RCC 7860 (cell line): ENCODE measurements at places on chromosomes 3 and 15.

DNA sequence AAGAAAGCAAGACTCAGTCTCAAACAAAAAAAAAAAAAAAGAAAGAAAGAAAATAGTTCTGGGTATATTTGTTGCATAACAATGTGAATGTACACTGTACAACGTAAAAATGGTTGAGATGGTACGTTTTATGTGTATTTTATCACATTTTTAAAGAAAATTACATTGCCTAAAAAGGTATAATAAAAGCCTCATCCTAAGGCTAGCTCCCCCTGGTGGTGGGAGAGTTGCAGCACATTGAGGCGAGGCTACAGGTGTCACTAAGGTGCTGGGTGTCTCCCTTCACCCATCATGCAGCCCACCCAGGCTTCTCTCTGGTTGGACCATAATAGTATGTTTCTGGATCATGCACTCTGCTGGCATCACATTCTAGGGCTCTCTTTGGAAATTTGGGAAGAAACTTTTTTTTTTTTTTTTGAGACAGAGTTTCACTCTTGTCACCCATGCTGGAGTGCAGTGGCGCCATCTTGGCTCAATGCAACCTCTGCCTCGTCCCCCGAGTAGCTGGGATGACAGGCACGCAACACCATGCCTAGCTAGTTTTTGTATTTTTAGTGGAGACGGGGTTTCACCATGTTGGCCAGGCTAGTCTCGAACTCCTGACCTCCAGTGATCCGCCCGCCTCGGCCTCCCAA, 12.4 kb upstream of the RAB11A start:
- DNase-seq: peak; percentile 34

DNA sequence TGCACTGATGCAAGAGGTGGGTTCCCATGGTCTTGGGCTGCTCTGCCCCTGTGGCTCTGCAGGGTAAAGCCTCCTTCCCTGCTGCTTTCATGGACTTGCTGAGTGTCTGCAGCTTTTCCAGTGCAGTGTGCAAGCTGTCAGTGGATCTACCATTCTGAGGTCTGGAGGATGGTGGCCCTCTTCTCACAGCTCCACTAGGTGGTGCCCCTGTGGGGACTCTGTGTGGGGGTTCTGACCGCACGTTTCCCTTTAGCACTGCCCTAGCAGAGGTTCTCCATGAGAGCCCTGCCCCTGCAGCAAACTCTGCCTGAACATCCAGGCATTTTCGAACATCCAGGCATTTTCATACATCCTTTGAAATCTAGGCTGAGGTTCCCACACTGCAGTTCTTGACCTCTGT, 329.8 kb upstream of the NAALADL2 start:
- no peak for DNase-seq

- no peak for DNase-seq
Measured at GRCh38 chr15:43913941-43914340, 87.1 kb downstream of the WDR76 start.

DNA sequence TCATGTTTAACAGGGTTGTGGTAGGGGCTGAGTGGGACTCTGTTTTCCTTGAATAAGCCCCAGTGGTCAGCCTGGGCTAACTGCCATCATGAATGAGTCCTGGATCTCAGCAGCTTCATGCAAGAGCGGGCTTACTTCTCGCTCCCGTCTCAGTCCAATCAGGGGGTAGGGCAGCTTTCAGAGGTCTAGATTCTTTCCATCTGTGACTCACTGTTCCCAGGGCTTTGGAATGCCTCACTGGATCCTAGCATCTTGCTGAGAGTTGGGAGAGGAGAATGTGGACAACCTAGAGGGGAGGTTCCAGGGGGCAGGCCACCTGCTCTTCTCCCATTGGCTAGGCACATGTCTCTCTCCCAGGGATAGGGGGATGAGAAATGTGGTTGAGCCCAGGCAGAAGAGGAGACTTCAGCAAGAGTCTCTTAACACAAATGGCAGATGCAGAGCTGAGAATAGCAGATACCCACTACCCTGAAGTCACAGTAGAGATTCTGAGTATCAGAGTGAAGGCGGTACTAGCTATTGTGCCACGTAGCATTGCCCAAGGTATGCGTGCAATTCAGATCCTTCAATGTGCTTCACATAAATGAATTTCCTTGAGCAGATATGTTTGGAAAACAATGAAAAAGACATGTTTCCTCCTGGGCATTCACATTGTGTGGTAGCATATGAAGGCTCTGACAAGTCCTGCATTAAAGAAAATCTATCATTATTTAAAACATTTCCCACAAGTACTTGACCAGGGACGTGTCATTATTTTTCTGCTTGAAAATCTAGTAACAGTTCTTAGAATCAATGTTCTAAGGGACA, 257.7 kb upstream of the PROK2 start:
- DNase-seq: peak; percentile 64

DNA sequence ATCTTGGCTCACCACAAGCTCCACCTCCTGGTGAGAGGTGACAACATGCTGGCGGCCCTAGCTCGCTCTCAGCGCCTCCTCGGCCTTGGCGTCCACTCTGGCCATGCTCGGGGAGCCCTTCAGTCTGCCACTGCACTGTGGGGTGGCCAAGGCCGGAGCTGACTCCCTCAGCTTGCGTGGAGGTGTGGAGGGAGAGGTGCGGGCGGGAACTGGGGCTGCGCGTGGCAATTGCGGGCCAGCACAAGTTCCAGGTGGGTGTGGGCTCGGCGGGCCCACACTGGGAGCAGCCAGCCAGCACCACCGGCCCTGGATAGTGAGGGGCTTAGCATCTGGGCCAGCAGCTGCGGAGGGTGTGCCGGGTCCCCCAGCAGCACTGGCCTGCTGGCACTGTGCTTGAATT, 275.7 kb upstream of the P2RY1 start:
- DNase-seq: no peak

DNA sequence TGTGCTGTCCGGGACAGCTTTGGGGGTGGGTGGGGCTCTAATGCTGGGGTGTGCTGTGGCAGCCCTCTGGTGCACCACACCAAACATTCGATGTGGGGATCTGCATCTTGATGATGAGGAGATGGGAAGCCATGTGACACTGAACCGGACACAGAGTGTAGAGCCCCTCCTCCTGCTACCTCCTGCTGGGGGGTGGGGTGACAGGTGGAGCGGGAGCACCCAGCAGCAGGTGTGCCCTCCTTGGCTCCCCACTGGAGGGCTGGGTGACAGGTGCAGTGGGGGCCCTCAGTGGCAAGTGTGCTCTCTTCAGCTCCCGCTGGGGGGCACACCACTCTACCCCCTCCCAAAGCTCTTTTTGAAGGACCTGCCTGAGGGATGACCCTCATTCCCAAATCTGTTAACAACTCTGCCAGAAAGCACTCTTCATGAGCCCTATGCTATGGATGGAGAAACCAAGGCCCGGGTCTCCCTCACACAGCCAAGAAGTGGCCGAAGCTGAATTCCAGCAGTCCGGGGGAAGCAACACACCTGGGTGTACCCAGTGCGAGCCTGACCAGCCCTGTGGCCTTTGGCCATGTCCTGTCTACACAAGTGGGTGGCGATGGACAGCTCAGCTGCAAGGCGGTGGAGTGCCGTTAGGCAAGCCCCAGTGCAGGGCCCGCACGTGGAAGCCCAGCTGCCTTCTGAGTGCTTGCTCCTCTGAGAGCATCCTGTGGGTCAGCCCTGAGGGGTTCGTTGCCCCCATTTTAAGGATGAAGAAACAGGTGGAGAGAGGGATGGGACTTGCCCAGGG, 609 bp upstream of the UROC1 start:
- no peak for DNase-seq
